ENCODE measurements at places on chromosomes 7 and 10.

DNA sequence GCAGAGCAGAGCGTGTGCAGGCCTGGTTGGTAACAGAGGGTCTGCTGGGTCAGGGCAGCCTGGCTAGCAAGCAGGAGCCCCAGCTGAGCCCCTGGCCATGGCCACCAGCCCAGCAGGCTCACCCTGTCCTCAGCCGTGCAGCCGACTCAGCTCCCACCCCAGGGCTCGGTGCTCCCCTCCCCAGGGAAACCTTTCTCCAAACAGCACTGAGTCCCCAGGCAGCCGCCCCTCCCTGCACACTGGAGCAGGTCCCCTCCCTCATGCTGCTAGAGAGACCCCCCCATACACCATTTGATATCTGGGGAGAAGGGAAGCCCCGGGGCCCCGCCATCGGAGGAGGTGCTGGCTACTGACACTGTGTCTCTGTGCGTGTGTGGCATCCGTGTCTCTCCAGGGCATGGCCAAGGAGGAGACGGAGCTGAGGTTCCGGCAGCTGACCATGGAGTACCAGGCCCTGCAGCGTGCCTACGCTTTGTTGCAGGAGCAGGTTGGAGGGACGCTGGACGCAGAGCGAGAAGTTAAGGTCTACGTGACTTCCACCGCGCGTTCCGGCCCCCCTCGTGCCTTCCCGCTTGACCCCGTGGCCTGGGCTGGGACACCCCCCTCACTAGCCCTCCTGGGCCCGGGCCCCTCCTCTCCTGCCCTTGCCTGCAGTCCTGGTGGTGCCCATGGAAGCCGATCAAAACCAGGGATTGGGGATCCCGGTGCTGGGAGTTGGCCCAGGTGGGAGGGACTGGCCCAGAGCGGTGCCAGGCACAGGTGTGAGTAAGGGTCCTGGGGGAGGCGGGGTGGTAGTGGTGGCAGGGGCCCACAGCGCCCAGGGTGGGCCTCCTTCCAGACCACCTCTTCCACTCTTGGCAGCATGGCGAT is 45.0 kb upstream of the DPYSL4 start:
- no peak for DNase-seq

DNA sequence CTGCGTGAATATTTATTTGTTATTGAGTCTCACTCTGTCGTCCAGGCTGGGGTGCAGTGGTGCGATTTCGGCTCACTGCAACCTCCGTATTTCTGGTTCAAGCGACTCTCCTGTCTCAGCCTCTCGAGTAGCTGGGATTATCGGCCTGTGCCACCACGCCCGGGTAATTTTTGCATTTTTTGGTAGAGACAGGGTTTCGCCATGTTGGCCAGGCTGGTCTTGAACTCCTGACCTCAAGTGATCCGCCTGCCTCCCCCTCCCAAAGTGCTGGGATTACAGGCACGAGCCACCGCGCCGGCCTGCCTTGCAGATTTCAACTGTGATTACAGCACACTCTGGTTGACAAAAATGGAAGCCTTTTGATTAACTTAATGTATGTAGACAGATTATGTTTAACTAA is 730.0 kb upstream of the VSTM2A start:
- DNase-seq = no peak

DNA sequence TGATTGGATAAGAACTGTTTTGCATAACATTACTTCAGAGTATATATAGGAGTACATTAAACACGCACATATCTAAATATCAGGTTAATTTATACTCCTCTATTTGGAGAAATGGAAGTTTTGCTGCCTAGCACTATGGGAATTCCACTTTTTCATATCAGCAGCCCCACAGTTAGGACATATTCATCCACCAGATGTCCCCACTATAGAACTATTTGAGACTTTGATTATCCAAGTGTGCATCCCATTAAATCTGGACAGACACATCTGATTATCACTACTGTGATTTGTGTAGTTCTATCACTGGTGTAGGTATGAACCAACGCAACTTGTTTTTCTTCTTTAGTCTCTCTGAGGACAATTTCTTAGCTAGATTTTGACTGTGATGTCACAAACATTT is 345.7 kb downstream of the THSD7A start:
- DNase-seq = no peak

DNA sequence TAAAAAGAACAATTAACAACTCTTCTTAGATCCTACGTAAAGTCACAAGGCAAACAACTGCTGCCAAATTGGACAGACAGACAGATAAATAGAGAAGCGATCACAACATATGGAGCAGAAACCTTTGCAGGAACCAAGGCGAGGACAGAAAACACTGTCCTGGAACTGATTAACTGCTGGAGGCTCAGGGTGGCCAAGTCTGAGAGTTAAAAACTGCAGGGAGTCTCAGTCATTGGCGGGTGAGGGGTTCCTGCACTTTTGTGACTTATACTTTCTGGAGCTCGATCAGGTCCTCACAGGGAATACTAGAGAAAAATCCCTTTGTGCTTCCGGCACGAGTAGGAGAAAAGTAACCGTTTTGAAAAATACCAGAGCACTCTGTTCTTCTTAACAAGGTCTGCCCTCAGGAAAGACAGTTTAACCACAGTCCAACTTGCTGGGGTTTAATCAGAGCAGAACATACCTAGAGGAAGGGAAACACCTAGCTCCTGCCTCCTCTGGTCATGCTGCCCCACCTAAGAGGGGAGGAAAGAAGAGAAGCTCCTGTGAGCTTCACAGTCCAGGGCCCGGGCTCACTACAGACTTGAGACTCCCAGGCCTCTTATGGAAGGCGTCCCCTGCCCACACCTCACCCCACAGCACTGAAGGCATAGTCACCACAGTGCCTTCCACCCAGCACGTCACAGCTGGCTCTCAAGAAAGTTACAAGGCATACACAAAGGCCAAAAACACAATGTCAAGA is 74.9 kb downstream of the LARP4B start:
- DNase-seq = no peak

GRCh38 chr7:143210541-143210940 is 11.3 kb upstream of the TAS2R40 start:
- no peak for DNase-seq

Measured in activated naive CD8-positive, alpha-beta T cell treated with anti-CD3 and anti-CD28 coated beads, Interleukin-2, amount 50 U/mL, for 16 hours (primary cell).